ENCODE measurements at places on chromosomes 7 and 10.

GRCh38 chr10:24513155-24513554 is 210.5 kb downstream of the ARHGAP21 start:
- DNase-seq, result no peak

DNA sequence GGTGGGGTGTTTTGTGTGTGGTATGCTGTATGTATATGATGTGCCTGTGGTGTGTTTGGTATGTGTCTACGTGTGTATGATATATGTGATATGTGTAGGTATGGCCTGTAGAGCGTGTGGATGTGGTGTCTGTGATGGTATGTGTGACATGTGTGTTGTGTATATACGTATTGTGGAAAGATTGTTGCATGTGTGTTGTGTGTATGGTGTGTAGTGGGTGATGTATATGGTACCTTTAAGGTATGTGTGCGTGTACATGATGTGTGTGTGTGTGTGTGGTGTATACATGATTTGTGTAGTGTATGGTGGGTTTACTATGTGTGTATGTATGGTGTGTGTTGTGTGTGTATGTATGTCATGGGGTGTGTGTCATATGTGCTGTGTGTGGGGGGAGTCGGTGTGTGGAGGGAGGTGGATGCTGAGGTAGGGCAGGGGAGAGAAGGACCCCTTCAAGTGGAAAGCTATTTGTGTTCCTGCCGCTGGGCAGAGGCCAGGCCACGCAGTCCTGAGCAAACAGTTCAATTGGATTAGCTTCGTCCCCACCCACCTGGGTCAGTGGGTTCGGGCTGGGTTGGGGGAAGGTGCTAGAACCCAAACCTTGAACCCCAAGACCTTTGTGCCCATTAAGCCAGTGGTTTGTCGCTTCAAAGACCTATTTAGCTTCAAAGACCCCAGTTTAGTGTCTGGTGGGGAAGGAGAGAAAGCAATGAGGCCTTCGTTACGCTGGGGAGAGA is 1.9 kb upstream of the TRPV6 start:
- DNase-seq, result no peak

GRCh38 chr10:85149766-85150165 is 821.4 kb downstream of the CCSER2 start:
- DNase-seq, result no peak

DNA sequence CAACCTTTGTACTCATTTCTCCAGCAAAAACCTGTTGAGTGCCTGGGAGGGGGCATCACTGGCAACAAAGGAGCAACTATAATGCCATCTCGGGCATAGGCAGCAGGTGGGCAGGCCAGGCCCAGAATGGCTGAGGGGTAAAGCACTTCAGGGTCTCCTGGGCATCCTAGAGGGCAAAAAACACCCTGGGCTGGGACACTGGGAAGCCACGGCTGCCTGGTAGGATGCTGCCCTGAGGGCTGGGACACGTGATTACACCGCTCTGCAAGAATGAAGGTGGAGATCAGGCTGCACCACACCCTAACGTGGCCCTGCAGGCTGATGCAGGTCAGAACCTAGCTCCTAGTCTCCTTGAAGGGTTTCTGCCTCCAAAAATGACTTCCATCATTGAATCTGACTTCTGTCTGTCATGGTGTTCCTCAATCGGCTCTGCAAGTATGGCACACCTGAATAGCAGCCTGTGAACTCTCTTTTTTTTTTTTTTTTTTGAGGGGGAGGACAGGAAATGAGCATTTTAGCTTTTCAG is 4.5 kb upstream of the TRAPPC14 start:
- no peak for DNase-seq

- DNase-seq, result peak; percentile 60
Observed at GRCh38 chr7:30163231-30163894, 28.6 kb downstream of the MTURN start.

GRCh38 chr10:124600051-124600880 is 138.6 kb downstream of the LHPP start:
- DNase-seq, result no peak

GRCh38 chr10:43681220-43681619 is 32.5 kb upstream of the ZNF32 start:
- DNase-seq, result no peak

GRCh38 chr7:108247614-108248013 is 117.5 kb upstream of the LAMB4 start:
- no peak for DNase-seq
